IPS DF 6.9 (cell line): ENCODE measurements at places on chromosomes 6 and 20.

GRCh38 chr20:52972965-52973819 lies 1.0 kb downstream of the TSHZ2 start:
- H3K27ac ChIP-seq, result no peak overlapping the region
- H3K36me3 ChIP-seq, result no peaks in the 10 kb centered on the region
- no peaks in the 10 kb centered on the region; the same call in 1 of the 2 replicates for H3K27me3 ChIP-seq
- H3K4me3 ChIP-seq, result peak overlapping the region; percentile 41; the same call in 1 of the 2 replicates
- DNase-seq, result no peak

DNA sequence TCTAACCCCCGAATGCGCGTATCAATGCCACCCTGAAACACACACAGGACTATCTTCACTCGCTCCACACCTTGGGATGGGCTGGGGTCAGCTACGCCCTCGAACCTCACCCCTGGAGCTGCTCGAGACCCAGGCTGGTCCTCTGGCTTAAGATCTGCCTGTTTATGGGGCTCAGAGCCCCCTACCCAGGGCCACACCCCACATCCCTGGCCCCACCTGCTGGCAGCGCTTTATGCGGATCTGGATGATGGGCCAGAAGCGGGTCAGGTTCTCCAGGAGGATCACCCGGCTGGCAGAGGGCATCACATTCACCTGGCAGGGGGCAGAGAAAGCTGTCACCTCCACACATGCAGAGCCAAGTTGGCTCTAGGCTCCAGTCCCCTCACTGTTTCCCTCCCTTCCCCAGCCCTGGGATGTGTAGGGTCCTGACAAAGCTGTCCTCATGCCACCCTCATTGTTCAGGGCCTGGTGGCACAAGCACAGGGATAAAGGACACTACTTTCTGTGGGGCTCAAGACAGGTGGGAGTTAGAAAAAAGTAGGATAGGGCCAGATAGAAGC lies 8.2 kb downstream of the CUL7 start:
- DNase-seq, result no peak
- peaks cover 14% of the 10 kb centered on the region for H3K36me3 ChIP-seq
- H3K27me3 ChIP-seq, result no peaks in the 10 kb centered on the region
- no peak overlapping the region for H3K4me3 ChIP-seq
- H3K27ac ChIP-seq, result no peak overlapping the region

- no peak overlapping the region for H3K4me3 ChIP-seq
- H3K4me1 ChIP-seq, result peaks cover 5% of the 10 kb centered on the region; the same call in 1 of the 2 replicates
- no peak overlapping the region for H3K27ac ChIP-seq
Observed at GRCh38 chr6:24930431-24930871, 5.3 kb downstream of the RIPOR2 start.

- H3K4me1 ChIP-seq, result no peaks in the 10 kb centered on the region
- H3K4me3 ChIP-seq, result no peak overlapping the region
- DNase-seq, result no peak
- H3K27ac ChIP-seq, result no peak overlapping the region
- no peaks in the 10 kb centered on the region for H3K36me3 ChIP-seq
Observed at GRCh38 chr6:2185466-2185865, 59.9 kb downstream of the GMDS start.

GRCh38 chr6:42661540-42662153 lies 60.8 kb downstream of the PRPH2 start:
- H3K27me3 ChIP-seq, result no peaks in the 10 kb centered on the region
- H3K4me1 ChIP-seq, result no peaks in the 10 kb centered on the region
- DNase-seq, result peak; percentile 41
- H3K4me3 ChIP-seq, result no peak overlapping the region
- peaks cover 6% of the 10 kb centered on the region; the same call in 1 of the 2 replicates for H3K36me3 ChIP-seq

GRCh38 chr6:159089443-159089842 lies 44.7 kb upstream of the TAGAP start:
- DNase-seq, result no peak
- H3K4me1 ChIP-seq, result no peaks in the 10 kb centered on the region
- no peak overlapping the region for H3K27ac ChIP-seq
- no peaks in the 10 kb centered on the region for H3K27me3 ChIP-seq
- no peaks in the 10 kb centered on the region for H3K36me3 ChIP-seq

DNA sequence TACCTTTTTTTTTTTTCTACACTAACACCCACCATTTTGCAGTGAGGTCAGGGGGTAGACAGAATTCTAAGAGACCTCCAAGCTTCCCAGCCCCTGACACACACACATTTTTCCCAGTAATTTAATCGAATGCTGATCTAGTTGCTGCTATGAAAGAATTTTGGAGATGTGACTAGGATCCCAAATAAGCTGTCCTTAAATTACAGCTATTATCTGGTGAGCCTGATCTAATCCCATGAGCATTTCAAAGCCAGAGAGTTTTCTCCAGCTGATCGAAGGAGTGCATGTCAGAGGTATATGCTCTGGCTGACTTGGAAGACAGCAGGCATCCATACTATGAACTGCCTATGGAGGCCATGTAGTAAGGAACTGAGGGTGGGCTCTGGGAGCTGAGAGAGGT lies 503.8 kb upstream of the MARCKS start:
- no peaks in the 10 kb centered on the region for H3K27me3 ChIP-seq
- H3K4me1 ChIP-seq, result no peaks in the 10 kb centered on the region
- no peak overlapping the region for H3K4me3 ChIP-seq
- H3K27ac ChIP-seq, result no peak overlapping the region

GRCh38 chr20:51514249-51514648 lies 28.3 kb downstream of the NFATC2 start:
- H3K4me3 ChIP-seq, result no peak overlapping the region
- no peaks in the 10 kb centered on the region for H3K27me3 ChIP-seq
- DNase-seq, result no peak
- no peaks in the 10 kb centered on the region for H3K4me1 ChIP-seq
- H3K27ac ChIP-seq, result no peak overlapping the region

DNA sequence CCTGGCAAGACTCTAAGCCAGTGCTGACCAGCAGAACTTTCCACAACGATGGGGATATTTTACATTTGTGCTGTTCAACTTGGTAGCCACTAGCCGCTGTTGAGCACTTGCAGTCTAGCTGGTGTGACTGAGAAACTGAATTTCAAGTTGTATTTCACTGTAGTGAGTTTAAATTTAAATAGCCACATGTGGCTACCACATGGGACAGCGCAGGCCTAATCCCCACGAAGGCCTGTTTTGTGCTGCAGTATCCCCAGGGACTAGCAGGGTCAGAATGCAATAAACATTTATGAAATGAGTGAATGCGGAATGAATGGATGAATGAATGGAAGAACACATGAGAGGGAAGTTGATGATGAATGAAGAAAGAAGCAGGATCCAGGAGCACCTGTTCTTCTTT lies 115.8 kb downstream of the TRERF1 start:
- H3K4me1 ChIP-seq, result no peaks in the 10 kb centered on the region
- H3K27ac ChIP-seq, result no peak overlapping the region
- H3K4me3 ChIP-seq, result no peak overlapping the region
- no peaks in the 10 kb centered on the region for H3K27me3 ChIP-seq
- no peaks in the 10 kb centered on the region for H3K36me3 ChIP-seq

GRCh38 chr20:23157734-23158133 lies 71.6 kb upstream of the CD93 start:
- H3K4me1 ChIP-seq, result 0 out of 2 replicates have a peak, but pooled peaks cover 3% of the 10 kb centered on the region
- no peaks in the 10 kb centered on the region for H3K36me3 ChIP-seq
- H3K27ac ChIP-seq, result no peak overlapping the region
- H3K27me3 ChIP-seq, result no peaks in the 10 kb centered on the region
- no peak for DNase-seq

DNA sequence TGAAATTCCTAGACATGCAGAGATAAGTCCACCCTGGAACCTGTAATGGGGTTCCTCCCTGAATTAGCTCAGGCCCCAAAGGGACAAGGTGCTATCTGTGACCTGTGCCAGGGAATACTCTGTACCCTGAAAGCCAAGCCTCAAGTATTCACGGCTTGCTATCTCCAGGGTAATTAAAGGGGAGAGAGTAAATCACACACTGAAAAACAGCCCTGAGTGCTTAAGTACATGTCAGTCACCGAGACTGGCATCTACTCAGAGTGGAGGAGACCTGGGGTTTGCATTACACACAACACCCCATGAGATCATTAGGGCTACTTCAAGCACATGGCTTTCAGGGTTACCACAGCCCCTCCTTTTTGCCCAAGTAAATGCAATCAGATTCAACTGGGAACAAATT lies 188.1 kb downstream of the CD83 start:
- H3K4me3 ChIP-seq, result no peak overlapping the region
- H3K4me1 ChIP-seq, result no peaks in the 10 kb centered on the region
- H3K36me3 ChIP-seq, result no peaks in the 10 kb centered on the region
- DNase-seq, result no peak

GRCh38 chr6:109118871-109119354 lies 23.6 kb downstream of the CEP57L1 start:
- H3K27me3 ChIP-seq, result no peaks in the 10 kb centered on the region
- no peak for DNase-seq
- H3K4me3 ChIP-seq, result no peak overlapping the region
- no peak overlapping the region for H3K27ac ChIP-seq
- no peaks in the 10 kb centered on the region for H3K36me3 ChIP-seq

DNA sequence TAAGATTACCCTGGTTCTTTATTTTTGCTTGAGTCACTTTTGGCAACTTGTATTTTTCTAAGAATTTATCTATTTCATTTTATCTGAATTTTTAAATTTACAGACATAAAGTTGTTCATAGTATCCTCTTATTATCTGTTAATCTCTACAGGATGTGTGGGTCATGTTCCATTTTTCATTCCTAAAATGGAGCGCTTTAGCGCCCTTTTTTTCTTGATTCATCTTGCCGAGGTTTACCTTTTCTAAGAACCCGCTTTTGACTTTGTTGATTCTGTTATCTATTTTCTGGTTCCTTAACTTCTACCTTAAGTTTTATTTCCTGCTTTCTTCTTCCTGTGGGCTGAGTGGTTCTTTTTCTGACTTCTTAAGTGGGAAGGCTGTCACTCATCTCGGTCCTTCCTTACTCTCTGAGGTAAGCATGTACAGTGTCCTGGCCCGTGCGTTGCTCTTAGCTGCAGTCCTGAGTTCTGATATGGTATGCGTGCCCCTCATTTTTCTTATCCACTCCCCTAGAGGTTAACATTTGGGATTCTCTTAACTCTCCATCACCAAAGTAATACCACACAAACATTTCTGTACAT lies 399.8 kb downstream of the CDC5L start:
- H3K4me1 ChIP-seq, result peaks cover 3% of the 10 kb centered on the region; the same call in 1 of the 2 replicates
- no peak for DNase-seq
- H3K27me3 ChIP-seq, result no peaks in the 10 kb centered on the region
- H3K27ac ChIP-seq, result no peak overlapping the region
- no peak overlapping the region for H3K4me3 ChIP-seq

- DNase-seq, result no peak
- no peaks in the 10 kb centered on the region for H3K4me1 ChIP-seq
- no peaks in the 10 kb centered on the region for H3K27me3 ChIP-seq
- no peaks in the 10 kb centered on the region for H3K36me3 ChIP-seq
- no peak overlapping the region for H3K4me3 ChIP-seq
Observed at GRCh38 chr6:137903933-137904821, 37.1 kb downstream of the TNFAIP3 start.

- no peak overlapping the region for H3K27ac ChIP-seq
- no peaks in the 10 kb centered on the region for H3K4me1 ChIP-seq
- no peak for DNase-seq
- no peak overlapping the region for H3K4me3 ChIP-seq
Observed at GRCh38 chr6:92714346-92714745, 705.0 kb downstream of the EPHA7 start.

DNA sequence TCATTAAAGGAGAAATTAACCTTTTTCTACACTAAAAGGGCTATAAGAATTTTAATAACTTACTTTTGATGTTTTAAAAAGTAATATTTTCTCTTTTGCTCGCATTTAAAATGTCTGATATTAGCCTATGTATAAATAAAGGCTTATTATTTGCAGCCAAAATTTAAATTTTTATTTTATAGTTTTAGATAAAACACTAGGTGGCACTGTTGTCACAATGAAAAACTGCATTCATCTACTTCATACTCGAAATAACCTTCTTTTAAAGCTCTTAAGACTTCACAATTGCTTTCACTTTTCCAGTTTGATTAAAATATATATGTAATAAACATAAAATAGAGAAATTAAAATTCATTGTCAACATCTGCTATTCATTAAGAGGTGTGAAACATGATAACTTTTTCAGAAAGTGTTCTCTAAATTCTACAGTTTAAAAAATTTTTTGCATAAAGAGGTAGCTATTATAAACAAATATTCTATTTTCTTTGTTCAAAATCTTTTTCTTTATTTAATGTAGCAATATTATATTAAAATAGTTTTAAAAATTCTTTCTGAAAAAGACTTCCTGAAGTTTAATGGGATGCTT lies 78.8 kb upstream of the DEFB112 start:
- no peak overlapping the region for H3K4me3 ChIP-seq
- H3K36me3 ChIP-seq, result no peaks in the 10 kb centered on the region
- H3K27ac ChIP-seq, result no peak overlapping the region
- DNase-seq, result no peak
- H3K27me3 ChIP-seq, result no peaks in the 10 kb centered on the region

- peaks cover 1% of the 10 kb centered on the region; the same call in 1 of the 2 replicates for H3K4me1 ChIP-seq
- DNase-seq, result no peak
- no peaks in the 10 kb centered on the region for H3K36me3 ChIP-seq
- no peak overlapping the region for H3K27ac ChIP-seq
- H3K4me3 ChIP-seq, result no peak overlapping the region
Observed at GRCh38 chr20:41306061-41306727, 11.3 kb downstream of the ZHX3 start.

GRCh38 chr20:57844626-57845596 lies 135.1 kb upstream of the PMEPA1 start:
- H3K27me3 ChIP-seq, result no peaks in the 10 kb centered on the region
- DNase-seq, result no peak
- H3K4me1 ChIP-seq, result no peaks in the 10 kb centered on the region
- H3K36me3 ChIP-seq, result no peaks in the 10 kb centered on the region
- H3K4me3 ChIP-seq, result no peak overlapping the region
- no peak overlapping the region for H3K27ac ChIP-seq

DNA sequence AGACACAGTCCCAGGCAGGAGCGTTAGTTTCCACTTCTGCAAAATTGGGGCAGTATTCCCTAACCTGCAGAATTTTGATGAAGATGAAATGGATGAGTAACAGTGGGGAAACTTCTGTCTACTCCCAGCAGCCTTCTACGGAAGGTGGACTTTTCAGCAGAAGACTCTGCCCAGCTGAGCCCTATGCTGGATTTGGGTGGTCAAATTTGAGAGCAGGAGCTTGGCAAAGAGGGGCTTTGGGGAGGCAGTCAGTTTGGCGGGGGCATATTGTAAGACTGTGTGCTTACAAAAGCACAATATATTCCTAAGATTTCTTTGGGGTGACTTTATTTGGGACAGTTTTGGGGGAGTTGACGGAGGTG lies 5.4 kb upstream of the SDCBP2 start:
- H3K36me3 ChIP-seq, result no peaks in the 10 kb centered on the region
- H3K4me3 ChIP-seq, result no peak overlapping the region
- H3K4me1 ChIP-seq, result no peaks in the 10 kb centered on the region
- H3K27ac ChIP-seq, result no peak overlapping the region
- no peak for DNase-seq

- no peaks in the 10 kb centered on the region for H3K36me3 ChIP-seq
- no peak for DNase-seq
- no peak overlapping the region for H3K27ac ChIP-seq
- peak overlapping the region; percentile 33; the same call in 1 of the 2 replicates for H3K4me3 ChIP-seq
- peaks cover 18% of the 10 kb centered on the region for H3K4me1 ChIP-seq
Observed at GRCh38 chr6:44003345-44004061, 123.7 kb downstream of the MRPL14 start.

- H3K4me3 ChIP-seq, result no peak overlapping the region
- no peaks in the 10 kb centered on the region for H3K36me3 ChIP-seq
- no peaks in the 10 kb centered on the region for H3K4me1 ChIP-seq
- DNase-seq, result no peak
- no peak overlapping the region for H3K27ac ChIP-seq
Observed at GRCh38 chr6:146961831-146962230, 242.4 kb upstream of the STXBP5 start.
